ENCODE measurements at places on chromosomes 4 and X. TPM values are rescaled to one million over a fixed set of nuclear protein-coding genes. Genes with fewer than 3 reads are reported as not detected.

USP17L22 gene
- not detected for total RNA-seq

LNX1 gene
- total RNA-seq: not detected

TRIM61 gene
- 1.2 TPM for total RNA-seq

GPRIN3 gene
- 13.2 TPM for total RNA-seq

SPACA5 gene
- not detected for total RNA-seq

Data from activated T-cell treated with anti-CD3 and anti-CD28 coated beads, Interleukin-2, amount 50 U/mL, for 4 hours (primary cell).